Ecto neural progenitor cell (in vitro differentiated cells): ENCODE measurements at places on chromosomes 4 and X.

DNA sequence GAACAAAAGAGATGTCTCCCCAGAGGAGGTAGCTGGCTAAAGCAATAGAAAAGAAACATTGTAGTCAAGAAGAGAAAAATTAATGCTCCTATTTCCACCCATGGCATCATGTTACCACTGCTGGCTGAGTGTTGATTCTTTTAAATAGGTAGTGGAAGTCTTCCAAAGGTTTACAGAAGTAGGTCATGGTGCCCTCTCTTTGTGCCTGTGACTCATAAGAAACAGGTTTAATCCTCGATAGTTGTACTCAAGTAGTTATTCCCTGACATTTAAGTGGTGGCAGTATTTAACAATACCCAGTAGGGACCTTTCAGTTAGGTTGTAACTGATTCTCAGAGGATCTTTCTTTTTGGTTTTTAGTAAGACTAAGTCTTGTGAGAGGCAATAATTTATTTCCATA lies 247.8 kb downstream of the TEX13A start:
- no peak for DNase-seq

- no peak for DNase-seq
Observed at GRCh38 chr4:81304871-81305270, 89.8 kb upstream of the PRKG2 start.

- DNase-seq: no peak
Observed at GRCh38 chr4:21552455-21552854, 396.1 kb downstream of the KCNIP4 start.

DNA sequence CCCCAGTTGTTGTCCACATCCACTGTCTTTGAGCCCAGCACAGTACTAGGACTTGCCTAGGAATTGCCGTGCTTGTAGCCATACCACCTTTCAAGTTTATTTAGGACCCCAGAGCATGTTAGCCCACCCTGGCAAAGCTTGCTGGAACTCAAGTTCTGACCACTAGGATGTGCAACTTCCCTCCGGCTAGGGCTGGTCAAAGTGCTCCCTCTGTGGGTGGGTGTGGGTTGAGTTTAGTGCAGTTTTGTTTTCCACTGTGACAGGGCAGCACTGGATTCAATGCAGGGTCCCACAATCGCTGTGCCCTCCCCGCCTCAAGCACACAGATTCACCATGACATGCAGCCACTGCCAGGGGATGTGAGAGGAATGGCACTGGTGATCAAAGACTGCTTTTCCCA lies 96.0 kb downstream of the RASGEF1B start:
- DNase-seq: no peak

DNA sequence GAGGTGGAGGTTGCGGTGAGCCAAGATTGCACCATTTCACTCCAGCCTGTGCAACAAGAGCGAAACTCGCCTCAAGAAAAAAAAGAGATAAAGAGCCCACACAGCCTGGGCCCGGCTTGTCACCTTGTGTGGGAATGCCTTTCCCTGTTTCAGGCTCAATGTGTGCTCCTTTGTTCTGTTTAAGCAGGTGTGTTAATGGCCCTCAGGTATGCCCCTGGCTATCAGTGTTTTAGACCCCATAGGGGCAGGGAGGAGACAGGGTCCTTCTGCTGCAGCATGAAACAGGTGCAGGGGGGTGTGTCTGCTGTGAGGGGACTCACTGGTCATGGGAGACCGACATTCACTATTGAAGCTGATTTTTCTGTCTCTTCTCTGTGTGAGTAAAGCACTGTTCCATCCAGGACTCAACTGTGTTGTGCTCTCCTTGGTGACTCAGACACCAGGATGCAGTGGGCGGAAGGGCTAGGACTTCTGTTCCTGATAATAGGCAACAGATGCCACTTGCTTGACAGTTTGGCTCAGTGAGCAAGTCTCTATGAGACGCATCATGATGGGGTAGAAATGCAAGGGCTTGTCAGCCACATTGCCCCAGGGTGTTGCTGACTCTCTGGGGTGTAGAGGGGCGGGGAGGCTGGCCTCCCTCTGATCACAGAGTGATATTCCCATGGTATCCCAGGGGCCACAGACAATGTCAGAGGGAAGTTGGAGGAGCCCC lies 15.6 kb upstream of the LAP3 start:
- no peak for DNase-seq

- no peak for DNase-seq
Observed at GRCh38 chr4:5774416-5775036, 63.5 kb downstream of the EVC start.

DNA sequence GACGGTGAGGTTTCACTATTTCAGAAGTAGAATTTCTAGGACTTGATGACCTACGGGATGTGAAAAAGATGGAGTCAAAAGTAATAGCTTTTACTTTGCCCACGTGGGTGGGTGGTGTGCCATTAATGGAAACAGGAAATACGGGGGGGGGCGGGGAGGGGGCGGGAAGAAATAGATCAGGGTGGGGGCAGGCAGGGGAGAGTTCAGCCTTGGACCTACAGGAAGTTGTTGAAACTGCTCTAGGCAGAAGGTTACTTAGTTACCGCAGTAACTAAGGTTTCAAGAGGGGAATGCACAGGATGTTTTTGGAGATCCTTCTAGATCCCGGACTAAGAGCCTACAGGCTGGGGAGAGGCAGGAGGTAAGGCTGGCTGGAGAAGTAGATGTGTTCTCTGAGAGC lies 3.6 kb upstream of the FHL1 start:
- DNase-seq: no peak

GRCh38 chr4:23590431-23590830 lies 299.4 kb downstream of the PPARGC1A start:
- DNase-seq: no peak

DNA sequence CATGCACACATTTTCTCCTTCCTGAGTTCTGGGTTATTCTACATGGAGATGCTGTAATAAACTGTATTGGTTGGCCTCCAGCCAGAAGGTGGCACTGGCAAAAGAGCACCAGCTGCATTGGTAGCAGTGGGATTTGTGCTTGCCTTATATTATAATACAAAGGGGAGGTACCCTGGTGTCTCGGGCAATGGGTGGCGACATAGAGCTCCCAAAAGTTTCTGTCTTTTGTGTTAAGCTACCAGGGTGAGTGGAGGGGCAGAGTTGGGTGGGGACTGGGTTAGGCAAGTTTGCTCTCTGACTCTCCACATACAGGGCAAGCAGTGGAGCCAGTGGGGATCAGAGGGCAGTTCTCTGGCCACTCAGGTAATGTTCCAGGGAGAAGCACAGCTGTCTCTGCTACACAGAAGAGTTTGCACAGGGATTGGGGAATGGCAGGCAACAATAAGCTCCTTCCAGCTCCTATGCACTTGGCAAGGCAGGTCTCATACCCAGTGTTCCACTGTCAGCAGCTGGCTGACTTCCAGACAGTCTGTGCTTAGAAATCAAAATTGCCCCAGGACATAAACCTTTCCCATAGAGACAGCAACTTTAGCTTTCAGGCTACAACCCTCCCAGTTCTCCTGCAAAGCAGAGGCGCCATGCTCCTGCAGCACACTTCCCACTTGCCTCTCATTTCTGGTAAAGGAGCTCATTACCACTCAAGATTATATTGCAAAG lies 463.9 kb upstream of the PCDH7 start:
- no peak for DNase-seq

- no peak for DNase-seq
Observed at GRCh38 chr4:38306482-38307071, 346.4 kb downstream of the PTTG2 start.

- DNase-seq: no peak
Observed at GRCh38 chr4:153809916-153810810, 21.3 kb upstream of the SFRP2 start.

- peak; percentile 72 for DNase-seq
Observed at GRCh38 chr4:147732518-147733235, 789 bp downstream of the ARHGAP10 start.

DNA sequence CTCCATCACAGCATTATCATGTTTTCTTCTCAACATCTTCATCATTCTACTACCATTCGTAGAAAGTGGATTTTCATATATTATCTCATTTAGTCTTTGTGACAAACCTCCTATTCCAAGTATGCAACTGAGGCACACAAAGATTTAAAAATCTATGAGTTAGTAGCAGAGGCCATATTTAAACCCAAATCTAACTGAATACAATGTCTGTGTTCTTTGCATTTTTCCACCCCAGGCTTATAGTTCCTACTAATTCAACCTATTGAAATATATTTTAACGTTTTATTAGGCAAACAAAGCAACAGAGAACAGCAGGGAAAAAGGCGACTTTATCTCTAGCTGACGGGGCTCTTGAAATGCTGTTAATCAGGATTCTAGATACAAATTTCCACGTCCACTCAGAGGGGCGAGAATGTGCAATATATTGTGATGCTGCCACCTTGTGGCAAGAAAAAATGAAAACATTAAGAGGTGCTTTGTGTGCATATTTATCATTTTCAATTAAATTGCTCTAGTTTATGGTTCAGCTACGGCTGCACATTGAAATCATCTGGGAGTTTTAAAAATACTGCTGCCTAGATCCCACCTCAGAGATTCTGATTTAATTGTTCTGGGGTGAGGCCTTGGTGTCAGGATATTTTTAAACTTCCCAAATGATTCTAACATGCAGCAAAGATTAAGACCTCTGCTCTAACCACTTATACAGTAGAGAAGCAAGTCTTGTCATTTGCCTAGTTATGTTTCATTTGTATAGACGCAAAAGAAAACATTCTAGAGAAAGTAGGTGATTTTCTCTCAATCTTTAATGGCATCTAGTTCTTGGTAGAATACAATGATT lies 315.9 kb downstream of the MAPK10 start:
- DNase-seq: no peak

GRCh38 chr4:10706236-10706635 lies 21.7 kb upstream of the CLNK start:
- no peak for DNase-seq

GRCh38 chrX:68292471-68292870 lies 140.8 kb downstream of the OPHN1 start:
- DNase-seq: no peak

DNA sequence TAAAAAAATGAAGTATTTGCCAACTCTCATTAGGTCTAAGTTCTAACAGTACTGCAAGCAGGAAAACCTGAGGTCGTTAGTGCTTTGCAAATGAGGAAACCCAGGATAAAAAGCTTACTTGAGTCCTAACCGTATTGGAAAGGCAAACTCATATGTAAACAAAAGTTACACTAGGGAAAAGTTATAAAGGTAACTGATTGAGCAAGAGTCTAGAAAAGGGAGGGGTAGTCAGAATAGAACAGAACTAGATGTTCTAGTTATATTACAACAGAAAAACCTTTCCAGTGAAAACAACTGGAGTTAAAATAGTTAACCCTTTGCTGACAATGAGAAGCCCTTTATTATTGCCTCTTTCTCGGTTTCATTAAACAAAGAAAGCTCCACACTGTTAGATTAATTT lies 66.4 kb upstream of the MAOA start:
- DNase-seq: no peak
